ENCODE measurements at places on chromosomes 7 and 10. TPM values are rescaled to one million over a fixed set of nuclear protein-coding genes. Genes with fewer than 3 reads are reported as not detected.

MUC3A gene
- not detected for total RNA-seq

IFIT1B gene
- not detected for total RNA-seq

TFEC gene
- under 0.01 TPM for total RNA-seq

ERVW-1 gene
- not detected for total RNA-seq

CHAT gene
- total RNA-seq: not detected

ITPRID1 gene
- not detected for total RNA-seq

GPC2 gene
- 2.2 TPM for total RNA-seq

NPY4R2 gene
- total RNA-seq: 0.72 TPM

OR9A2 gene
- not detected for total RNA-seq

ITIH5 gene
- 0.21 TPM for total RNA-seq

TRIM50 gene
- total RNA-seq: not detected

CALCR gene
- total RNA-seq: not detected

MBLAC1 gene
- 1.3 TPM for total RNA-seq

SLC29A3 gene
- total RNA-seq: 1.2 TPM

MARVELD1 gene
- total RNA-seq: 12.6 TPM

HYAL4 gene
- total RNA-seq: under 0.01 TPM

ZNRF2 gene
- 45.5 TPM for total RNA-seq

ZEB1 gene
- 2.1 TPM for total RNA-seq

LARP4B gene
- 24.5 TPM for total RNA-seq

DDX56 gene
- 79.3 TPM for total RNA-seq

HERC4 gene
- total RNA-seq: 35.6 TPM

MUC12 gene
- not detected for total RNA-seq

CYP26C1 gene
- total RNA-seq: 0.24 TPM

TMEM270 gene
- not detected for total RNA-seq

TMEM184A gene
- 8.2 TPM for total RNA-seq

BAMBI gene
- 8.2 TPM for total RNA-seq

FOXP2 gene
- 5.8 TPM for total RNA-seq

CABCOCO1 gene
- not detected for total RNA-seq

GPR37 gene
- total RNA-seq: 1.4 TPM

RELN gene
- total RNA-seq: 0.21 TPM

HECW1 gene
- not detected for total RNA-seq

ASB10 gene
- not detected for total RNA-seq

SH2B2 gene
- total RNA-seq: 7.0 TPM

ANKRD1 gene
- total RNA-seq: 0.21 TPM

FKBP14 gene
- total RNA-seq: 27.2 TPM

POR gene
- total RNA-seq: 129 TPM

TRIM73 gene
- 1.3 TPM for total RNA-seq

PRXL2A gene
- 57.1 TPM for total RNA-seq

LIPN gene
- total RNA-seq: not detected

WIPF3 gene
- total RNA-seq: 0.21 TPM

PARD3 gene
- total RNA-seq: 105 TPM

SH2D4B gene
- total RNA-seq: under 0.01 TPM

CPA5 gene
- not detected for total RNA-seq

GET4 gene
- 29.6 TPM for total RNA-seq

NUTM2E gene
- 0.24 TPM for total RNA-seq

COL1A2 gene
- total RNA-seq: 3.1 TPM

C10orf95 gene
- 3.1 TPM for total RNA-seq
